ENCODE measurements at places on chromosomes 13 and 19.

- no peak for DNase-seq
These were observed 413.4 kb downstream of the ZNF536 start for GRCh38 chr19:30785458-30786137.

DNA sequence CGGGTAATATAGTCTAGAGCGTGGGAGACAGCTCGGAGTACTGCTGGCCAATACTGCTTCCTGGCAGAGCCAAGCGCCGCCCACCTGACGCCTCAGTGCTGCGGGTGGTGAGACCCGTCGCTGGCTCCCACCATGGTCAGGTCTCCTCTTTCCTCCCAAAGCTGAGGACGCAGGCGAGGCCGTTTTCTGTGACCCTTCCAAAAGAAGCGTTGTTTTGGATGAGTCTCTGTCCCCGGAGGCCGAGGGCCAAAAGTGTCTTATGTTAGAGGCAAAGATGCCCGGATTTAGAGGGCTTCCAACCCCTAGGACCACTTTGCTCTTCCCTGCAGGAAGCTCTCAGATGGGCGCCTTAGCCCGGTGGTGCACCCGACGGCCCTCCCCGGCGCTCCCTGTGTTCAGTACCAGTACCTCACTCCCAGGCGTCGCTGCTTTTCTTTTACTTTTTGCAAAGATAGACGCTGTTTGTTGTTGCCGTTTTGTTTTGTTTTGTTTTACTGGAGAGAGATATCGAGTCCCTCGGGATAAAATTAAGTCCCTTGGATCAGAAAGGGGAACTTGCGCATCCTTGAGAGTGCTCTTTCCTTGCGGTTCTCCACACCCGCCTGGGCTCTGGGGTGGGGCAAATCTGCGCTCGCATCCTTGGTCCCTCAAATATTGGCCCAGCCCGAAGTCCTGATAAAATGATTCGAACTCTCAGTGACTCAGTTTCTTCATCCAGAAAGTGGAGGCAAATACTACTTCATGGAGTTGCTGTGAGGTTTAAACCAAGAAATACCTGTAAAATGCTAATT lies 7.0 kb downstream of the PDX1 start:
- no peak for DNase-seq

- DNase-seq: no peak
These were observed 148.9 kb upstream of the VSTM2B start for GRCh38 chr19:29376855-29377354.

GRCh38 chr13:80213201-80213600 lies 127.7 kb downstream of the SPRY2 start:
- DNase-seq: no peak

DNA sequence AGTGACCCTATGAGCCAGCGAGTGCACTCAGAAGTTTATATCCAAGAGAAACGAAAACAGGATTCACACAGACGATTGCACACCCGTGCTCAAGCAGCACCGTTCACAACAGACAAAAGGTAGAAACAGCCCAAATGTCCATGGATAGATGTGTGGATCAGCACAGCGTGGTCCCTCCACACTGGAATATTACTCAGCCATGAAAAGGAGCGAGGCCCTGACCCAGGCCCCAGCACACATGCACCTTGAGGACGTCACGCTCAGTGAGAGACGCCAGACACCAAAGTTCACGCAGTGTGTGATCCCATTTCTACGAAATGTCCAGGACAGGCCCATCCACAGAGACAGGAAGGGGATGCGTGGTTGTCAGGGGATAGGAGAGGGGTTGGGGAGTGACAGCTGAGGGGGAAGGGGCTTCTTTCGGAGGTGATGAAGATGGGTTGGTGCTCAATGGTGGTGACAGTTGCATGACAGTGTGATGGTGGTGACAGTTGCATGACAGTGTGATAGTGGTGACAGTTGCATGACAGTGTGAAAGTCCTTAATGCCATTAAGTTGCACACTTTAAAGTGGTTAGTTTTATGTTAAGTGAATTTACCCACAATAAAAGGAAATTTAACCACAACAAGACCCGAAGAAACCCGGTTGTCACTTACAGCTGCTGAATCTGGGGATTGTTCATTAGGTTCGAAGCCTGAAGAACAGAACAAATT lies 18.9 kb upstream of the SLC39A3 start:
- DNase-seq: no peak
